CD4-positive, alpha-beta T cell treated with Interleukin-4 for 1 hour (primary cell): ENCODE measurements at places on chromosomes 3 and 15.

DNA sequence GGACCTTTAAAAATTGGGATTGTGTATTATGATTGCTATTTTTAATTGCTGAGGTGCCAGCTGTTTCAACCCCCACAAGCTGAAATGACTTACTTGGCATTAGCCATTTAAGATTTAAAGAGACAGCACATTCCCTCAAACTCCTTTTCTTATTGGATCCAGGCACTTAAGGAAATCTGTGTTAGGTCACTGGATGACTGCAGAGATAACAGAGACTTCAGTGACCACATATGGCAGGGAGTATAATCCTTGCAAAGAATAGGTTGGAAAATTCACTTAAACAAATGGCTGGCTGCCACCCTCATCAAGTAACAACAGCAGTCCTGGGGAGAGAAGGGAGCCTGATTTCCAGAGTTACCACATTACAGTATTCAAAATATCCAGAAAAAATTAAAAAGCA, 66.6 kb downstream of the SLMAP start:
- no peak for DNase-seq

DNA sequence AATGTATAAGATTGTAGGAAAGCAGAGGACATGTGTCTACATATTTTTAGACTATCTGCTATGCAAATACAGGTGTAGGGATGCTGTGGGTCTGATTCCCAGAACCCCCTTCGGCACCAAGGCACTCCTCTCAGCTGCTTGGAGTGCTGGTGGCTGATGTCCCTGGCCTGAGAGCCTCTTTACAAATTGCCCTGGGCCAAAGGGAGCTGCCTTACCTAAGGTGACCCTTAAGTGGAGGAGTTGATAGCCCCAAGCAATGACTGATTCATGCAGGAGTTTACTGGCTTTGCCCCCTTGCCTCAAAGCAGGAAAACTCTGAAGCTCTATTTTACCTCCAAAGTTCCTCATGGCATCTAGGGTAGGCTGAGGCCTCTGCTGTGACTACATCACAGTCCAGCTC, 83.0 kb downstream of the ZNF385D start:
- no peak for DNase-seq

DNA sequence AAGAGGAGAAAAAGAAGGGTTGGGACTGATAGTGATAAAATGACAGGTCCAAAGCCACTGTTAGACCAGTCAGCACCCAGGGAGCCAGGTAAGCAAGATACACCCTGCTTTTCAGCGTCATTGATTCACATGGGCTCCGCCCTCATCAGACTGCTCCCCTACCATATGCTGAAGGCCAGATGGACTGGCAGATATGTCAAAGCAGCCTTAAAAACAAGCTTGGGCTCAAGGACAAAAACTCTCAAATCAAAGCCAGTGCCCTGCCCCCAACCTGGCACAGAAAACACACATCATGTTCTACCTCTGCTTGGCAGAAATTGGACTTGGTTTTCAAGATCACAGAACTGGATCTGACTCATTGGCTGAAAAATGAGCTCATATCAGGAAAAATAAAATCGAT, 33.4 kb downstream of the SH3BP5 start:
- no peak for DNase-seq

DNA sequence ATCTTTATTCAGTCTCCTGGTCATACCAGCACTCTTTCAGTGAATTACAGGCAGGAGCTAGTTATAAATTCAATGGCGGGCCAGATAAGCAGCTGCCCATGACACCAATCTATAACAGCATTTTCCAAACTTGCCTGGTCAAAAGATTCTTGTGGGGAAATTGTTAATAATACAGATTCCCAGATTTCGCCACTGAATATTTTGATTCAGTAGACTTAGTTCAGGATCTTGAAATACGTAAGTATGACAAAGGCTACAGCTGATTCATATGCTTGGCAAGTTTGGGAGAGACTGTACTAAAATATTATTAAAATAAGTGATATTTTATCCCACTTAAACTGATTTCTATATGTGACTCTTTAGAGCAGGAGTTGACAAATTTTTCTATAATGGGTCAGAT, 119.3 kb downstream of the TMCO5A start:
- DNase-seq = no peak

- DNase-seq = no peak
Measured at GRCh38 chr15:85744579-85744978, 50.1 kb downstream of the KLHL25 start.

DNA sequence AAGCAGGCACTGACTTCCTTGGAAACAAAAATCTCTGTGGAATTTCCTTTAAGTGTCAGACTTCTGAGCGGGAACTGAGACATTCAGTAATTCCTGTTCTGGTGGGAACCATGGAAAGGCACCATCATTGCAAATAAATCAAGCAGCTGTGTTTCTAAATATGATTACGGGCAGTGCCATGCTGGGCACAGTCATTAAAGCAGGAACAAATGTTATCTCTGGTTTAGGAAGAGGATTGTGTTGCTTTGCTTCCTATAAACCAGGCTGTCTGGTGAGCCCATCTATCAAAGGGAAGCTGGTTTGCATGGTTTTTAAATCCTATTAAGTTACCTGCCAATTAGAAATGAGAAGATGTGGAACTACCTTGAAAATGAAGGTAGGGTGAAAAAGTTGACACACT, 86.7 kb downstream of the EBLN2 start:
- DNase-seq = no peak

- DNase-seq = no peak
Measured at GRCh38 chr3:48120223-48120622, 68.0 kb downstream of the CDC25A start.

DNA sequence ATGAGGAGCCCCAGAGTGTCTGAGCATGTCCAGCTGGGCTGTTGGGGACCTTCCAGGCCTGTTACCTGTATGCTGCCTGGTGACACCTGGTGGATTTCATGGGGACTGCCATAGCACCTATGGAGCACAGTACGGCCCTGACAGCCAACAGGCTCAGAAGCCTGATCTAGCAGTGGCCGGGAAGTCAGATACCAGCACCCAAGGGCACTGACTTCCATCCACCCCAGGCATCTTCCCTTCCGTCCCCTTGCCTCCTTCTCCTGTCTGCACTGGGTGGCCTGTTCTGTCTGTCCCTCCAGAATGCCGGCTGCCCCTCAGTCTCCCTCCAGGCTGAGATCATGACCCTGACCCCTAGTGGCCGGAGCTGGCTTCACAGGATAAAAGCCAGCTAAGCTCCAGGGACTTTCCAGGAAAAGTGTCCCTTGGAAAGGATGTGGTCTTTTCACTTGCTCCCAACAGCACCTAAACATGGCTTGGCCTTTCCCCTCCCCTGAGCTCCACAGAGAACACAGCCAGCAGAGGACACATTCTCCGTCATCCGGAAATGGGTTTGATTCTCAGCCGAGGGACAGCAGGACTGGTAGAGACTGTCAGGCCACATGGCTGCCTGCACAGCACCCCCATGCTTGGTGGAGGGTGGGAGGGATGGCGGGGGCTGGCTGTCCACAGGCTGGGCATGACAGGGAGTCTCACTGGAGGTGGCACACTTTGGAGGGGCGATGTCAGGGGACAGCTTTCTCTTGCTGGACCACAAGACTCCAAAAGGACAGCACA, 9.5 kb downstream of the RPS17 start:
- DNase-seq = peak; percentile 80

DNA sequence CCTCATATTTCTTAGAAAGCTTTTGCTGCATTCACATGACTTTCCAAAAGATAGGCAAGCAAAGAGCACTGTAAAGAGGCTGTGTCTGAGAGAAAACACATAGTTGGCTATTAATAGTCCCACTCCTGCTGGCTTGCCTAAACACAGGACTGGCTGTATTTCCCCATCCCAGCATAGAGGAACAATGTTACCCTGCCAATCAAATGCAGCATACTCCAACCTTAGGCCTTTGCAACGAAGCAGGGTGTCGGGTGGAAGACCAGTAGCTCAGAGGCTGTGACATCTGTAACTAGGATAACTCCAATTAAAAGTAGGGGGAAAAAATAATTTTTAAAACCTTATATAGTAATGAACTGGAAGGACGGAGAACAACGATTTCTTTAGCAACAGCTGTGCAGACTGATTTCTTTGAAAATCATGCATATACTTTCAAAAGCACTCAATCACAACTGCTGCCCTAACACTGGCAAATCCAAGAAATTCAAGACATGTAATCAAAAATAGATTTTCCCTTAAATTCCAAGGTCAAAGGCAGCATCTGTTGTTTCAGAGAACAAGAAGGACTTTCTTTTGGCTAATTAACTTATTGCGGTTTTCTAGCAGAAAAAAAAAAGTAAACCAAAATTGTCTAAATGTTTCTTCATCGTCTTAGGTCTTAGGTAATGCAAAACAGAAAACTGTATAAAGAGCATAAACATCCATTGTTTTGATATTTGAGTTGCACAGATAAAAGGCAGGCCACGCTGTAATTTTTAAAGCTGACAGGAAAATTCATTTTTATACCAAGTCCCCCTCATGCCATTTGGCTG, 139.3 kb downstream of the TNIK start:
- no peak for DNase-seq

DNA sequence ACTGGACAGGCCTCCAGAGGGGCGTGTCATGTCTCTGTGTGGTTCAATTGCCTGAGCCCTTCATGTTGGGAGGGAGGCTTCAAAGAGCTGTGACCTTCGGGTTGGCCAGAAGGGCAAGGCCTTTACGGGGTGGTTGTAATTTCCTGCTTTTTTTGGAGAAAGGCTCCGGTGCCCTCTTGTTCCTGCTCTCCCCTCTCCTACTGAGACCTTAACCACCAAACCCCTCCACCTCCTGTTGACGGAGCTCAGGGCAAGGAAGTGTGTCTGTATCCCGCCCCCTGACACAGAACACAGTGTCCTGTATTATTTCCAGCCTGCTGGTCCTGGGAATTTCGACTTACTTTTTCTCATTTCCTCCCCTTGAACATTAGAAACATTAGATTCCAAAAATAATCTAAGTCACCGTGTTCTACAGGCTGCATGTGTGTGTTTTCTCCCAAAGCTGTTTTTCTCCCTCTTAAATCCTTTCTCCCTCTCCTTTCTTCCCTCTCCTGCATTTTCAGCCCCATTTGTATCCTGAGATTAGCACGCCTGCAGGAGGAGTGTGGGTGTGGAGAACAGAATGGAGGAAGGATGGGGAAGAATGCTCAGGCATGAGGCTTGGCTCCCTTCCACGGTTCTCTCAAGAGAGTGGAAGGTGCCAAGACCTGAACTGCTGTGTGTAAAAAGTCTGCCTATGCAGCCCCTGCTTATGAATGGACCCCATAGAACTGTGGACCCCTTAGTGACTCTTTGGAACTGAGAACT, 285.4 kb upstream of the ROPN1 start:
- DNase-seq = no peak
